CD4-positive, alpha-beta memory T cell (primary cell): ENCODE measurements at places on chromosomes 5 and 9. TPM values are rescaled to one million over a fixed set of nuclear protein-coding genes. Genes with fewer than 3 reads are reported as not detected.

- DNase-seq: no peak
Observed at GRCh38 chr5:155936520-155937406, 390.2 kb upstream of the SGCD start.

DNA sequence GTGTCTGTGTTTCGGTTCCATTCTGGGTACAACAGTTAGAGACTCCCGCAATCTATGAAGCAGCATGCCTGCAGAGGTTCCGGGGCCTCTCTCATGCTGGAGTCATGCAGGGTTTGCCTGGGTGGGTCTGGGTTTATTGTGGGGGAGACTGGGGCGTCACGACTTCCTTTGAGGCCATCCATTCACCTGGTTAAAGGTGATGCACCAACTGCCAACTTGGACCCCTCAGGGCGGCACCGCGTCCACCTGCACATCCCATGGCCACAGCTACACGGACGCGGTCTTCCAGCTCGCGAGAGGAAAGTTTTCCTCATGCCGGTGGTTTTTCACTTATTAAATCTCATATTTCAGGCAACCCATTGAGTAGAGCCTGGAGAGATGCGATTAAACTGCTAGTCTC, 30.9 kb upstream of the IRX4 start:
- no peak for DNase-seq

- no peak for DNase-seq
Observed at GRCh38 chr9:68905129-68905528, 108.8 kb downstream of the PRKACG start.

GRCh38 chr5:116157902-116158301, 73.1 kb downstream of the COMMD10 start:
- no peak for DNase-seq

GRCh38 chr9:135066291-135066690, 21.2 kb upstream of the OLFM1 start:
- DNase-seq: no peak

GRCh38 chr9:133876144-133876543, 116.0 kb downstream of the VAV2 start:
- DNase-seq: no peak

DNA sequence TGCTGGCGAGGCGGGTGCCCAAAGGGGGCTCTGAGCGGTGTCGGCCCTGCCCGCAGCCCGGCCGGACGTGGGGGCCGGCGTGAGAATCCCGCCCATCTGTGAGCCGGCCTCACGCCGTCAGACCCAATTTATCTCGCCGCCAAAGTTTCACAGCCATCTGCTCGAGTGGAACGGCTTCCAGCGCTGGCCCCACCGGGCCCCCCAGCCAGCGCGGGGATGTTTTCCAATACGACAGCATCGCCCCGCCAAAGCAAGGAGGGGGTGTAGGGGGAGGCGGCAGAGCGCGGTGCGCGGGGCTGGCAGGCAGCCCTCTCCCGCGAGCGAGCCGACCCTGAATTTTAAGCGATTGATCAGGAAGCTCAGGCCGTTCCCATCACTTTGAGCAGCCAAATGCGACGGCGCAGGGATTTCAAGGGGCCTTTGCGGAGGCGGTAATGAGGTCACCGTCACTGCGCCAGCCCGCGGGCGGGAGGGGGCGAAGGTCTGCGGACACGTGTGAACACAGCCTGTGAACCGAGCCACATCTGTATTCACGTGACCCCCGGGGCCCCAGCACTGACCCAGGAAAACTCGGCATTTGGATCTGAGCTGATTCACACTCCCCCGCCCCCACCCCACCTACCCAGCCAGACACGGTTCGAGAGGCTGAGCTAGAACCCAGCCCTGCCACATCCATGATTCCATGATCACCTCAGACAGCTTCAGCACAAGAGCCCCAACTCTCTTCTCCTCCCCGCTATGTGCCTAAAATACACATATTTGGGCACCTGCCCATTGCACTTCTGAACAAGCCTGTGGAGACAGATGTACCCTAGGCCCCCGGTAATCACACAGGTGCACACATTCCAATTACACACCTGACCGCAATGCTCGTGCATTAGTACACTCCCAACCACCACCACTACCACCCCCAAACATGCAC, 47.8 kb upstream of the PSD2 start:
- DNase-seq: peak; percentile 21

Gene COMMD10
- 31.4 TPM for total RNA-seq

DNA sequence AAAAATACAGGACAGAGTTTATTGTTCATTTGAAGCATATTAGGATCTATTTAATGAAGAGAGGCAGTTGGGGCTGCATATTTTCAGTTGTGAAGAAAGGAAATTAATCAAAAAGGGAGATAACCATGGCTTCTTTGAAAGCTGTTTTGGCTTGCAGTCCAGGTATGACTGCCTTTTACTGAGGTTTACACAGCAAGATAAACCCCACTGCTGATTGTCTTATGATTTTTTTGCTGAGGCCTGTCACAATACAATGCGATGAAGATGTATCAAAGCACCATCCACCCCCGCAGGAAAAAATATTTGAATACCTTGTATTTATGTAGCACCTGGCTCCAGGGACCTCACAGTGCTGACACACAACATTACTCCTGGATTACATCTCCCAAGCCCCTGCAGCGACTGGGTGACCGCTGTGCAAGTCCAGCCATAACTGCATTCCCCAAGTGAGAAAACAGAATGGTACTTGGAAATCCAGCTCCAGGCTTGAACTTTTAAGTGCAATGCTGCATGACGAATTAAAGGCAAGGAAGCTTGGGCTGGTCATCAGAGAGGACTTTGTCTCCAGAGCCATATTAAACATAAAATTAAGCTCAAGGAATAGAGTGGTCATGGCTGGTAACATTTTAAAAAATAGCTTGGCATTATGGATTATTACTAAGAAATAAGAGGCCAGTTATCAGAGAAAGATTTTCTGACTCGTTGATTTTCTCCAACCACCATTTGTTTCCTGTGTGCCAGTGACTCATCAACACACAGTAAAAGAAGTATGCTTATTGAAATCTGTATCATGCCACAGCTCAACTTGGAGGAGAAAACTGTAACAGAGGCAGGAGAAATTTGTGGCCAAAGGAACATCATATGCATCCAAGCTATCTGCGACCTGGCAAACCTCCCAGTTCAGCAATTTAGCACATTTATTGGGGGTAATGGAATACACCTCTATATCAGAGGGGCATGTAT, 374.2 kb downstream of the MAN2A1 start:
- DNase-seq: no peak

DNA sequence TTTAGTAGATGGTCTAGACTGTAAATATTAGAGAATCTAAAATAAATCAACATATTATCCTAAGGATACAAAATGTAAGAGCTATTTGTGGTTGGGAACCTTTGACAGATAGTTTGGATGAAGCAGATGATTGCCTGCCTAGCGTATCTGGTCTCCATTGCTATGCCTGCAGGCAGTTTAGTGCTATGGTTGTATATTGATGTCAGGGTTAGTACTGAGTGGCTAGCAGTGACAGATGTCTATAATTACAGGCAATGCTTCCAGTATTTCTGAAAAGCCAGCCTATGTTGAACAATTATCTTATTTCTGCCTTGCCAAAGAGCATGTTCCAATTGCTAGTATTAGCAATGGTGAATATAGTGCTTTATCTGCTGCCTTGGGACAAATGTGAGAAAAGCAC, 151.3 kb upstream of the TLX3 start:
- DNase-seq: no peak

GRCh38 chr5:50655810-50656205, 10.6 kb upstream of the PARP8 start:
- DNase-seq: no peak

Gene IL9
- not detected for total RNA-seq

- DNase-seq: no peak
Observed at GRCh38 chr9:87590996-87591395, 93.3 kb downstream of the DAPK1 start.

GRCh38 chr5:77882670-77883257, 106.6 kb upstream of the TBCA start:
- DNase-seq: no peak

DNA sequence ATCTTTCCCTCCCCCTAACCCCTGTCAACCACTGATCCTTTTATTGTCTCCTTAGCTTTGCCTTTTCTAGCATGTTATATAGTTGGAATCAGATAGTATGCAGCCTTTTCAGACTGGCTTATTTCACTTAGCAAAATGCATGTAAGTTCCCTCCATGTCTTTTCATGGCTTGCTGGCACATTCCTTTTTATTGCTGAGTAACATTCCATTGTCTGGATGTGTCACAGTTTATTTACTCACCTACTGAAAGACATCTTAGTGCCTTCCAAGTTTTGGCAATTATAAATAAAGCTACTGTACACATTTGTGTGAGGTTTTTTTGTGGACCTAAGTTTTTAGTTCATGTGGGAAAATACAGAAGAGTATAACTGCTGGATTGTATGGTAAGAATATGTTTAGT, 230.1 kb downstream of the PBX3 start:
- no peak for DNase-seq

- no peak for DNase-seq
Observed at GRCh38 chr5:163261647-163262269, 175.6 kb upstream of the CCNG1 start.

DNA sequence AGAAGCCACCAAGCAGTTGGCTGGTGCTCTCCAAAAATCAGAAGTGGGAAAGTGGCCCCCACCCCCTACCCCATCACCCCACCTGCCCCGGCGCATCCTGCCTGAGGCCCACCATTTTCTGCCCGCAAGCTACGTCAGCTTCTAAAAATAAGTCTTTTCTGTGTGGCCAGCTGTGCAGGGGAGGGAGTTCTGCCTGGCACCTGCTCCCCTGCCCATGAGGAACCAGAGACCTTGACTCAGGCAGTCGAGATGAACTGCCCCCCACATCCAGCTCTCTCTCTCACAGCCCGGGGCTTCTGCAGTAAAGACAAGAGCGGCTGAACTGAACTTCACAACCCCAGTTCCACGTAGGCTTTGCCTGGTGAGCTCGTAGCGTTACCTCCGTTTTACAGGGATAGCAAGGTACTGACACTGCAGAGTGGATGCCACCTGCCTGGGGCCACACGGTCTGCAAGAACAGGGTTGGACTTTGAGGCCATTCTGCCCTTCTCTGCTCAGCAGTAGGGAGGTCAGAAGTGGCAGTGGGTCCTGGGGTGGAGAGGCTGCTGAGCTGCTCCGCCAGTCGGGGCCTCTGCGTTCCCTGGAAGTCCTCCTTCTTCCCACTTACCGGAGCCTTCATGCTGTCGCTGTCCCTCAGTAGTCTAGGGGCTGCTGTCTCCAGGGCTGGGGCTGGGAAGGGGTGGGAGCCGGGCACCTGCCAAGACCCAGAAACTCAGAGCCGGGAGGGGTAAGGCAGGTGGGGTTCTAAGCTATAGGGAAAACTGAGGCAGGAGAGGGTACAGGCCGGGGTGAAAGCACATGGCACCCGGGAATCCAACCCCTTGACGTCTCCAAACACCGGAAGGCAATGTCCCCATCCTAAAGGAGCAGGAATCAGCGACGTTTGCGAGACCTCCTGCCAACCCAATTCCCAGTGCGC, 781 bp downstream of the ST6GALNAC4 start:
- no peak for DNase-seq

- no peak for DNase-seq
Observed at GRCh38 chr9:107539427-107540163, 50.0 kb upstream of the KLF4 start.

Gene F2RL2
- not detected for total RNA-seq

- no peak for DNase-seq
Observed at GRCh38 chr5:177300951-177301350, 2.6 kb downstream of the RAB24 start.

GRCh38 chr9:95606489-95607350, 89.9 kb upstream of the PTCH1 start:
- no peak for DNase-seq

Gene C5orf46
- not detected for total RNA-seq

DNA sequence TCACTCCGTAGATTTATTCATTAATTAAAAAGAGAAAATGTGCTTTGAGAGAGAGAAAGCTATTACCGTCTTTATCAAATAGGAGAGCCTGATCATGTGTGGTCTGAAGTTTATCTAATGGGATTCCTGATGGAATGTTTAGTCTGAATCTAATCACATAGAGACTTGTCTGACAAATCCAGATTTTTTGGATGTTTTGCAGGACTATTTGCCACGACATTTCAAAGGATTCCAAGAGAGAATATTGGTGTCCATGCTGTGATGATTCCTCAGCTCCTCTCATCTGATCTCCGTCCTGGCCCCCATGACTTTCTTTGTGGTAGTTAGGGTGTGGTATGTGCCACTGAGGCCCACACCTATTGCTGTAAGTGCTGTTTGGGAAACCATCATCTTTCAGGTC, 20.1 kb upstream of the CDKN2B start:
- DNase-seq: no peak

GRCh38 chr9:37936376-37936775, 32.4 kb upstream of the SLC25A51 start:
- no peak for DNase-seq

GRCh38 chr9:124035001-124035650, 23.6 kb downstream of the LHX2 start:
- DNase-seq: no peak

DNA sequence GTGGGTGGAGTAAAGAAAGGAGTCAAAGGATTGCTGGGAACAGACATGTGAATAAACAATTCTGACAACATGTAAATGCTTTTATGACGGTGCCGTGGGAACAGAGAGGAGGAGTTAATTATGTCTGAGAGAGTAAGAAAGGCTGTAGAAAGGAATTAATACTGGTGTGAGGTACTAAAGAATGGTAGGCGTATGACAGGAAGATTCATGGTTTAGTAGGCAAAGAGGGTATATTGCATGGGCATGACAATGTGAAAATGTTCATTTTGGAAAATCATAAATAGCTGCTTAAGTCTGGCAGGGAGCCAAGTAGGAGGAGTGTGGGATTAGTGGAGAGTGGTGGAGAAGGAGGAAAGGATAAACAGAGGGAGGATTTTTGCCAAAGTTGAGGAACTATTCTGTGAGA, 19.7 kb downstream of the NAA35 start:
- no peak for DNase-seq

Gene TEX48
- not detected for total RNA-seq

Gene OTULINL
- total RNA-seq: 26.3 TPM

Gene IL17B
- not detected for total RNA-seq
